ENCODE measurements at places on chromosomes 13 and 19. TPM values are rescaled to one million over a fixed set of nuclear protein-coding genes. Genes with fewer than 3 reads are reported as not detected.

CYP4F2 gene
- total RNA-seq = not detected

LAIR2 gene
- total RNA-seq = not detected

NCAN gene
- total RNA-seq = not detected

KLK4 gene
- total RNA-seq = not detected

GGN gene
- total RNA-seq = not detected

All from skeletal muscle tissue (tissue), 5 donors.